Activated T-cell treated with anti-CD3 and anti-CD28 coated beads, Interleukin-2, amount 50 U/mL, for 1 hour (primary cell): ENCODE measurements at places on chromosomes 6 and 20.

DNA sequence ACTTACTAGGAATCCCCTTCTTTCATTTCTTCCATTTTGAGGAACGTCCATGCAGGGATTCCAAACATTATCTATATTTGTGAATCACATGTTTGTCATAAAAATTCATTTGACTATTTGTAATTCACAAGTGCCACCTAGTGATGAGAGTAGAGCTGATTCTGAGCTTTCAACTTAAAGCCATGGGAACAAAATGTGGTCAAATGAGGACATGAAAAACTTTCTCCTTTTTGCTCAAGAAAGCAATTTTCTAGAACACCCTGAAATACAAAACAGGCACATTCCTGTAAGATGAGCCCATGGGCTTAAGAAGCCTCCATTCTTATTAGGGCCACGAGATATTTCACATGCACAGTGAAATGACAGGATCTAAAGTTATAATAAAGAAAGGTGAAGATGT, 12.3 kb downstream of the MAP3K7 start:
- no peak for DNase-seq

DNA sequence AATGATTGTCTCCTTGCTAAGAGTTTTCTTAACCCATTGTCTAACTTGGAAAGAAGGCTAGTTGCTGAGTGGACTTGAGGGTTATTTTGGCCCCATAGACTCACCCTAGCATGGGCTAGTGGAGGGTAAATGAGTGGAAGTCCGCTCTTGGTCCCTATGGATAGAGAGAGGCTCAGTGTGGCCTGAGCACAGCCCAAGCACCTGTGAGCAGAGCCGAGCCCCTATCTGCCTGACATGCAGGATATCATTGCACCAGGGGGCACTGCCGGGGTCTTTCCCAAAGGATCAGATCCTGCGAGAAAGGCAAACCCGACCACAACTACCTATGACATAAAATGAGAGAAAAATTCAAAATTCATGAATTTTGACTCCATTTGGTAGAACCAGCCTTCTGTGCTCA, 70.6 kb upstream of the GGTLC1 start:
- DNase-seq, result no peak

- DNase-seq, result no peak
These were observed 33.2 kb upstream of the PHACTR3 start for GRCh38 chr20:59571151-59571550.

DNA sequence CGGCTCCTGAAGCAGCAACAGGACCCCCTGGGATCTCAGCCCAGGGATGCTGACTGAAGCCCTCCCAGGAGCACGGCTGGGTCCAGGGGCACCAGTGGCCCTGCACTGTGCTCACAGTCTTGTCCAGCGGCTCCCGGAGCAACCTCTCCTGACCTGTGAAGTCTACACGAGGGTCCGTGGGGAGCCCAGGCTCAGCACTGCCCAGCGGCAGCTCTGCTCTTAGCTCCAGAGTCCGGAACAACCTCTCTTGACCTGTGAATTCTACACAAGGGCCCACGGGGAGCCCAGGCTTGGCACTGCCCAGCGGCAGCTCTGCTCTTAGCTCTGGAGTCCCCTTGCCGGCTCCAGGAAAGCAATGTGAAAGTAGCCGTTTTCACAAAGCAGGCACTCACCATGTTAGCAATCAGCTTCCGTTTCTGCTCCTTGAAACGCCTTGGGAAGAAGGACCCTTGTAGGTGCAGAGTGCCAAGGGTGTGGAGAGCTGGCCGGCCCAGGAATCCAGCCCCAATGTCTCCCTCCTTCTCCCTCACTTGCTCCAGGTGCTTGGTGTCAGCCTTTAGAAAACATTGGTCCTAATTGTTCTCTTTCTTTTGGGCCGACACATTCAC, 310.9 kb downstream of the CDH4 start:
- no peak for DNase-seq

DNA sequence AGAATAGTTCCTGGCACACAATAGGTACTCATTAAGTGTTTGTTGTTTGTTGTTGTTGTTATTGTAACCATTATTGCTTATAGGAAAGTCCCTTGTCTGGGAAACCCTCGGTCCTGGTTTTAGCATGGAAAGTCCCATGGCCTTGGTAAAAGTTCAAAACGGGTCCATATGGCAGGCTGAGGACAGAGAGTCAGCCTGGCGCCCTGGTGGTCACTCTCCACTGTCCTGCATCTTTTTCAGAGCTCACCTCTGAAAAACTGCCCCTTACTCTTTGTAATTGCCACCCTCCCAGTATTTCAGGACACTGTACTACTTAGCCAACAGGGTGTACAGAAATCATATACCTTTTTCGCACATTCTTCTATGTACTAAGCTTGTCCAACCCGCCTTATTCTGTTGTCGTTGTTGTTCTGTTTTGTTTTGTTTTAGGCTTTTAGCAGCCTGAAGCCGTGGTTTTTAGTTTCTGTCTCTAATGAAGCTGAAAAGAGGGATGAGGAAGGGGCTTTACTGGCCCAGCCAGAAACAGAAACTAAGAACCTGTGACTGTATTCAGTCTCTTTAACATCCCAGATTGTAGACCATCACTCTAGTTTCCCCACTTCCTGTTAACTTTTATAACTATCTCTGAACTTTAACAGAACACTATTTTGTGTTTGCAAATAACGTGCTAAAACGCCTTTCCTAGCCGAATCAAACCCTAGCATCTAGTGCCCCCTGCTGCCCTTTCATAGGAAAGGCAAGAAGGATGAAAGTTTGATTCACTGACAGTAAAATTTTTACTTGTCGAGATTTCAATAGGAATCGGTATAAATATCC, 7.6 kb upstream of the TMEM14A start:
- DNase-seq, result peak; percentile 32

DNA sequence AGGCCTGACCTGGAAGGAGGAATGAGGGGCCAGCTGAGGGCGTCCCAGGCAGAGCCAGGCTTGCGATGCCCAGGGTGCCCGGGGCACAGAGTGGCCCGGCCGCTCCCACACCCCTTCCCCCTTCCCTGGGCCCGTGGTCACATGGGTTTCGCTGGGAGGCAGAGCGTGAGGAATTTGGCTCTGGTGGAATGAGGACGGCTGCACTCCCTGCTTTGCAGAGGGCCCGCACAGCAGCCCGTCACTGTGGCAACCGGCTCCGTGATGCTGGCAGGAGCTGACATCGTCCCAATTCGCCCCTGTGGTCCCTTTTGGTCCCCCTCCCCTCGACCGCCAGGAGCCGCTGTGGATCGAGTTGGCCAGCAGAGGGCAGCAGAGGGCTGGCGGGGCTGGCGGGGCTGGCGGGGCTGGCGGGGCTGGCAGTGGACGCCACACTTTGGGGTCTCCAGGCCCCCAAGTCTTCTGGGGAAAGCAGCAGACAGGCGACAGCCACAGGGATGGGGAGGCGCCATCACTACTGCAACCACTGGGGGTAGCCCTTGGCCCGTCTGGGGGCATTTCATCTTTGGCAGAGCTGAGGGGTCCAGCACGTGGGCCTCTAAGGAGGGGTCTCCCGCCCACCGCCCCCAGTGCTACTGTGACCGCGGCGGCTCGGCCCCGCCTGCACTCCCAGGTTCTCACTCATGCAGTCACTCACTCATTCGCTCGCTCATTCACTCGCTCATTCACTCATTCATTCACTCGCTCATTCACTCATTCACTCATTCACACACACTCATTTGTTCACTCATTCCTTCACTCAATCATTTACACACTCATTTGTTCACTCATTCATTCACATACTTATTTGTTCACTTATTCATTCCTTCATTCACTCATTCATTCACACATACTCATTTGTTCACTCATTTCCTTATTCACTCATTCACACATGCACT, 49.7 kb upstream of the BHLHE23 start:
- peak; percentile 44 for DNase-seq

DNA sequence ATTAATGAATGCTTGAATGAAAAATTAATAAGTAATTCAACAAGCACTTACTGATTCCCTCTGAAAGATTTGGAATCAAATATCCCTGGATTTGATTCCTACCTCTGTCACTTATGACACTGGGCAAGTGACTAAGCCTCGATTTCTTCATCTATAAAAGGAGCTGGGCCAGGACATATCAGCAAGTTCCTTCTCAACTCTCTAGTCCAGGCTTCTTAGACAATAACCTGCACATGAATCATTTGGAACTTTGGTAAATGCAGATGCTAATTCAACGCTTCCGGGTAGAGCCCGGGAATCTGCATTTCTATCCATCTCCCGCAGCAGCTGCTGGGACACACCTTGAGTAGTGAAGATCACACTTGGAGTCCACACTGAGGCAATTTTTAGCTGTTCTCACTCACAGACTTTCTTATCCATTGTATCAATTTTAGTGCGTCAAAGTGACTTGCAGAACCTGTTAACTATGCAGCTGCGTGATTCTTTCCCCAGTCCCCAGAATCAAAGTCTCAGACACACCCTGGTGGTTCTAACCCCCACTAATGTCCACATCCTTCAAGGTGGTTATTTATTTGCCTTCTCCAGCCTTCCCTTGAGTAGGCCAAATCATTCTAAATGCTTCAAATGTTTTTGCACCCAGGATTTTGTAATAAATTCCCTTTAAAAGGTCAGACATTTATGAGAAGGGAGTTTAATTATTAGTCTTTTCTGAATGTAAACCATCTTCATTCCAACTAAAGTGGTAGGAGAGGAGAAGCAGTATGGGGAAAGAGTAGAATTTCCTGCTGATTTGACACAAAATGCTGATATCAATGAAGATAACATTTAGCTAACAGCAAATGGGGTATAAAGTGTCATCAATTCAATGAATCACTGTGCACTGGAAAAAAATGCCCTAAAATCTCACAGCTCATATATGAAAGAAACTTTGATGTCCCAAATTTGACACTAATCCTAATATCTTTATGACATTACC, 26.0 kb upstream of the CCND3 start:
- DNase-seq, result peak; percentile 9

- DNase-seq, result no peak
These were observed 45.3 kb downstream of the RRBP1 start for GRCh38 chr20:17636523-17637412.

DNA sequence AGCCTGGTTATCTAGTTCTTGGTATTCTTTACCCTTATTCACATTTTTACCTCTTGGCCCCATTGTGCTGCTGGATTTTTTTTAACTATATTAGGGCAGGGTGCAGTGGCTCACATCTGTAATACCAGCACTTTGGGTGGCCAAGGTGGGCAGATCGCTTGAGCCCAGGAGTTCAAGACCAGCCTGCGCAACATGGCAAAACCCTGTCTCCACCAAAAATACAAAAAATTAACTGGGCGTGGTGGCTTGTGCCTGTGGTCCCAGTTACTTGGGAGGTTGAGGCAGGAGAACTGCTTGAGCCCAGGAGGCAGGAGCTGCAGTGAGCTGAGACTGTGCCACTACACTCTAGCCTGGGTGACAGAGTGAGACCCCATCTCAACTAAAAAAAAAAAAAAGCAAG, 12.2 kb upstream of the TAF8 start:
- peak; percentile 17 for DNase-seq

GRCh38 chr6:45535933-45536332, 158.2 kb upstream of the SUPT3H start:
- no peak for DNase-seq

DNA sequence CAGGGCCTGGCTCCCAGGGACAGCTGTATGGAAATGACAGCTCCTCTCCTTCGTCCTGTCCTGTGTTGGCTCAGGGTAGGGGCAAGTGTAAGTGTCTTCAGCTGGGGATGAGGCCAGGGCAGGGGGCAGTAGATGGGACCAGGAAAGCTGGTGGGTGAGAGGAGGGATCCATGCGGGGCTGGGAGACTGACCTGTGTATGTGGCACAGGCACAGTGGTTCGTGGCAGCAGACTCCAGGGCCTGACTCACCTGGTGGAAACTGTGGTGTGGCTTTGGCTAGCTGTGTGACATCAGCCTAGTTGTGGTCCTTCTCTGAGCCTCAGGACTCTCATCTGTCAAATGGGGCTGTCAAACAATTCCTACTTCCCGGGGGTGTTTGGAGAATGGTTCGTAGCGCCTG, 13.7 kb upstream of the SCRT2 start:
- DNase-seq, result no peak

DNA sequence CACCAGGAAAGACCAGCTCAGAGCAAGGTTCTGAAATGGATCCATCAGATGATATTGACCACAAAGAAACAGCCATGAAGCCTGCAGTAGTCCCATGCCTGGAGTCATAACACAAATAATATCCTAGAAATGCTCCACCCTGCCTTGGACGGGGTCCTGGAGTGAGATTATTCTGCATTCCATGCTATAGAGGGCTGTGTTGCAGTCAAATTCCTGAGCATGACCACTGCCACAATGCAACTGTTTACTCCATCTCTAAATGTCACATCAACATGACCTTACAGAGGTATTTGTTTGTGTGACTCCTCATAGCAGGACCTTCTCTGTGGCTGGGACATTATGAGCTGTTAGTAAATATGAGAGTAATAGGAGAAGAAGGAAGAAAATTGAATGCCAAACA, 257.5 kb upstream of the TCF21 start:
- no peak for DNase-seq

DNA sequence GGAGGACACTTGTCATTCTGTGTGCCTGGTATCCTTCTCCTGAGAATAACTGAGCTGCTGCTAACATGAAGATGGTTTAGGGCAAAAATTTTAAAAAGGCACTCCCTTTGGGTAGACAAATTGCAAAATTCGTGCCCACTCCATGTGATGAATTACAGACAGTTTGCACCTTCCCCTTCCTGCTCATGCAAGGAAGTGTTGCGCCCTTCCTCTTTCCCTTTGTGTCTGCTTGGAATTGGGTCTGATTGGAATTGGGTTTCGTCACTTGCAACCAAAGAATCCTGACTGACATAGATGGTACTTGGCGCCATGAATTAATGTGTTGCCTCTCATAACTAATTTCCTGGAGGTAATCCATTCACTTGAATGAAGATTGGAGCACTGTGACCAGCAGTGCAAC, 62.3 kb upstream of the SHLD1 start:
- DNase-seq, result no peak

GRCh38 chr20:63471981-63472831, at the start of gene KCNQ2:
Gene KCNQ2 (minus strand): TSS chr20:63472655. CDS start chr20:63472463, 192 bp downstream.
- no peak for DNase-seq

- DNase-seq, result no peak
These were observed 113.4 kb downstream of the FAM50B start for GRCh38 chr6:3962291-3963280.

DNA sequence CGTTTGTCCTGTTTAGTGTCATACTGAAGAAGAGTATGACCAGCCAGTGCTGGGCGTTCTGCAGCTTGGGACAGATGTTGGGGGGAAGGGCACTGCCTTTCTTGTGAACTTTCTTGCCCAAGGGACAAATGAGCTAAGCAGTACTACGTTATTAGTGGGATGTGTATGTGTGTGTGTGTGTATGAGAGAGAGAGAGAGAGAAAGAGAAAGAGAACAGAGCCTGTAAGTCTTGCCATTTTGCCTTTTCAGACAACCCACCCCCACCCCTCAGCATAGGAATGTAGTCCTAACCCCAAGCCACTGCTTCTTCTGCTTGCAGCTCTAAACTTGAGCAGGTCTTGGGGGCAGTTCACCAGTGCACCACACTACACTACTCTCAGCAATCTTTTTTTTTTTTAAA, 45.5 kb downstream of the E2F3 start:
- no peak for DNase-seq

GRCh38 chr6:16782278-16782677, 21.0 kb upstream of the ATXN1 start:
- DNase-seq, result no peak

- no peak for DNase-seq
These were observed 205.5 kb downstream of the ARHGAP18 start for GRCh38 chr6:129504456-129504855.
